Activated CD8-positive, alpha-beta memory T cell treated with anti-CD3 and anti-CD28 coated beads, Interleukin-2, amount 50 U/mL, for 4 hours (primary cell): ENCODE measurements at places on chromosomes 5 and 9.

- DNase-seq, result peak; percentile 68
Measured at GRCh38 chr9:91734371-91734981, 215.6 kb downstream of the ROR2 start.

GRCh38 chr9:123033864-123034601 lies 566 bp downstream of the GPR21 start:
- no peak for DNase-seq

- DNase-seq, result no peak
Measured at GRCh38 chr9:95211028-95211427, 106.5 kb downstream of the FANCC start.

GRCh38 chr9:113579283-113580040 lies 115.9 kb downstream of the RGS3 start:
- DNase-seq, result no peak

DNA sequence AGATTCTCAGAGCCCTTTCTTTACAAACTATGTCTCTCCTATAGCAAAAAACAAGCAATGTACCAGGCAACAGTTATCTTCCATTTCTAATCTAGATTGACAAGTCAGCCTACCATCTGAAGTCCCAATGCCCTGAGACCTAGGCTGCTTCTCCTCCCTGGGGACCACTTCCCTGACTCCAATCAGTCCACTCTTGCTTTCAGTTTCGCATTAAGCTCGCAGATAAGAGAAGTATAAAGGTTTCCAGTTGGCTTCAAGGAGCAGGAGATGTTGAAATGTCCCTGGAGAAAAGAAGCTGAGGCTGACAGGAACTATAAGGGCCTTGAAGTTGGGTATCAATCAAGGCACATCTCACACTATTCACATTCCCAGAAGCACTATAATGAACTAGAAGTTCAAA lies 32.3 kb downstream of the ERP44 start:
- DNase-seq, result no peak

GRCh38 chr9:85185486-85186217 lies 516.1 kb downstream of the NTRK2 start:
- no peak for DNase-seq

DNA sequence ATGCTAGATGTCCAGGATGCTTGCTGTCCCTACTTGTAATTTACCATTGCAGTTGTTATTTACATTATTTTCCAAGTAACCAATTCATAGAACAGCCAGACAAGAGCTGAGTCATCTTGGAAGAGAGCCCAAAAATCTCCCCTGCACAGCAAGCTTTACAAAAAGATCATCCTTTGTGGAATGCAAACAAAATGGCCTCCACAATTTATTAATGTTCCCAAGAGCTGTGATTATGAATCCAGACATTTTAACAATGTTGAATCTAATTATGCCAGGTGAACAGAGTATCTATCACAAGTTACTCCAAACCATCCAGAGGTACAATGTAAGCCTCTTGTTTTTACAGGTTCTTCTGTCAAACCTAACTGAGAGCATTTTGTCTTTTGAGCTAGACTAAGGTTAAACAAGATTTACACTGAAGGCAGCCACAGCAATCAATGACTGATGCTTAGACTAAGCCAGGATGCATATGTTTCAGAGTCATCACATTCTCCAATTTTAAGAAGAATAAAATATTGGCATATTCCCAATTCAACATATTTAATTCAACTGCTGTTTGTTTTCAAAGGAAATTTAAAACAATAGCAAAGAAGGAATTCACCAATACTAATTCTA lies 95.3 kb upstream of the SLC12A2 start:
- no peak for DNase-seq

DNA sequence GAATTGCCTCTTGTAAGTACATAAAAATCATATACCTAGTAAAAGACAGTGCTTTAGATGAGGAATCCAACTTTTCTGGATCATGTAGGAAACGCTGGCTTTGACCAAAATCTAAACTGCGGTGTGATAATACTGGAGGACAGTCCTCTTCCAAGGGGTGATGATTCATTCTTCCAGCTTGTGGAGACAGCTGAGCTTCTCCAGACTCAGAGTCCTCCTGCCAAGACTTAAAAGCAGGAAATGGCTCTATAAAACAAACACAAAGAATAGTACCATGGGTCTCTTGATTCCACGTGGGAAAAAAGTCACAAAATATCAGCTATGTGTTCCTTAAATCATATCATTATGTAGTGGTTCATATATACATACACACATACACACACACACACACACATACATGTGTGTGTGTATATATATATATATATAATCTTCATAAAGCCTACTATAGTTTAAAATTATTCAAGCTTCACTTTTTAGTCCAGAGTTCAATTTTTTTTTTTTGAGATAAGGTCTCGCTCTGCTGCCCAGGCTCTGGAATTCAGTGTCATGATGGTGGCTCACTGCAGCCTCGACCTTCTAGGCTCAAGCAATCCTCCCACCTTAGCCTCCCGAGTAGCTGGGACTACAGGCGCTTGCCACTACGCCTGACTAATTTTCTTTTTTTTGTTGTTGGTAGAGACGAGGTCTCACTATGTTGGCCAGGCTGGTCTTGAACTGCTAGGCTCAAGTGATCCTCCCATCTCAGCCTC lies 65.0 kb downstream of the PKD2L2 start:
- DNase-seq, result no peak

DNA sequence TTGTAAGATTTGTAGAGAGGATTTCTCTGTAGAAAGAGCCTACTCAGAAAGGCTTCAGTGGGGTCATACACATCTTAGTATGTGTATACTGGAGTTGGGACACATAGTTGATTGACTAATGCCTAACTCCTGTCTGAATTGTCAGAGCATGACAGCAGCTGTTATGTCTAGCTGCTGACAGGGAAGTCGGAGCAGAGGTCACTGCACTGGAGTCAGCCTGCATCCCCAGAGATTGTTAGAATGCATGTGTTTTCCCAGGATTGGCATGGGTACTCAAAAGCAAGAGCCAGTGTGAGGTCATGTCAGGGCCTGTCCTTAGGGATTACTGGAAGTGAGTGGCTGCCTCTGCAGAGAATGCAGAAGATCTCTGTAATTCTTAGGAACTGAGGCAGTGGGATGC lies 82.7 kb downstream of the ITGA1 start:
- DNase-seq, result no peak

GRCh38 chr9:131417264-131418142 lies 23.6 kb downstream of the PRRC2B start:
- DNase-seq, result no peak

DNA sequence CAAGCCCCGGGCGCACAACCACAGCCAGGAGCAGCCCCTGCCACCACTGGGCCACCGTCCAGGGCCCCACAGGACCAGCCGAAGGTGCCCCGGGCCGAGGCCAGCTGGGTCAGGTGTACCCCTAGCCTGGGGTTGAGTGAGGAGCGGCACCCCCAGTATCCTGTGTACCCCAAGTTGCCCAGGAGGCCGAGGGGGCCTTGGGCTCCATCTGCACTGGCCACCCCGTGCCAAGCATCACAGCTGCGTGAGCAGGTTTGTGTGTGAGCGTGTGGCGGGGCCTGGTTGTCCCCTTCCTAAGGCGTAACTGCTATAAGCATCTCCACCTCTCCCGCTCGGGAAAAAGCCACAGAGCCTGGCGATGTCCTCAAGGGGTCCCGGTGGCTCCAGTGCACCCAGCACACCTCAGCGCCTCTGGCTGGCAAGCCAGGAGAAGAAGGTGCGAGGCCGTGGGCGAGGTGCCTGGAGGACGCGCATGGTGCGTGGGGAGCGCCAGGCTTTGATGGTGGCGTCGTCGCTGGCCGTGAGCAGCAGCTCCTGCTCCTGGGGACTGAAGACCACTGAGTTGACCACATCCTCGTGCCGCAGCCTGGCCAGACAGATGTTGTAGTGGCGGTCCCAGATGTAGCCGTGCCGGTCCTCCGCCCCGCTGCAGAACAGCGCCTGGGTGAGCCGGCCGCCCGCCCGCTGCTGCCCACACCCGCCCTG lies 3.9 kb downstream of the FBXW5 start:
- DNase-seq, result no peak

GRCh38 chr9:122001491-122002201 lies 91.5 kb downstream of the TTLL11 start:
- DNase-seq, result no peak

DNA sequence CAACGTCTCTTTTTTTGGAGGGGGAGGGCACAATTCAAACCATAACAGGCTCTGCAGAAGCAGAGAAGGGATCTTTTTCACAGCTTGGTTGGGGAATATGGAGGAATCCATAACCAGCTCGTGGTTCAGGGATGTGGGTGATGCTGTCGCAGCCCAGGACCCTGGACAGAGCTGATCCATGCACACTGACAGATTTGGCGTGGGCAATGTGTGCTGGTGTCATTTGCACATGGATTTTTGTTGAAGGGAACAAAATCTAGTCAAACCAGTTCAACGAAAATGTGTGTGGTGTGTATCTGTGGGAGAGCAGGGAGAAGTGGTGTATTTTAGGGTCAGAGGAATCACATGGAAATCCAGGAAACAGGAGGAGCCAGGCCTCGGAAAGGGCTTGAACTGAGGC lies 4.2 kb downstream of the DOCK2 start:
- DNase-seq, result no peak

- no peak for DNase-seq
Measured at GRCh38 chr5:175795959-175796358, 75.4 kb upstream of the CPLX2 start.

DNA sequence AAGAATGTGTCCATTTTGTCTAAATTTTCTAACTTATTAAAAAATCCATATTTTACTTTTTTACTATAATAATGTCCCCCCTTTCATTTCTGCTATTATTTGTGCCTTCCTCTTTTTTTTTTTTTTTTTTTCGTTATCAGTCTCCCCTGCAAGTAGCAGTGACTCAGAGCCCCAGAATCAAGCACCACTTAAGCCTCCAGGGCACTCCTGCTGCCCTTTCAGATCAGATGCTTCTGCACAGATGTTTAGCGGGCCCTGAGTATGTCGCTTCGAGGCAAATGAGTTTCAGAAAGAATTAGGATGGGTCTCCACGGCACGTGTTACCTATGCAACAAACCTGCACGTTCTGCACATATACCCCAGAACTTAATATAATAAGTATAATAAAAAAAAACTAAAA lies 11.7 kb downstream of the MED7 start:
- no peak for DNase-seq

- DNase-seq, result no peak
Measured at GRCh38 chr9:69249337-69249736, 75.3 kb downstream of the TJP2 start.

DNA sequence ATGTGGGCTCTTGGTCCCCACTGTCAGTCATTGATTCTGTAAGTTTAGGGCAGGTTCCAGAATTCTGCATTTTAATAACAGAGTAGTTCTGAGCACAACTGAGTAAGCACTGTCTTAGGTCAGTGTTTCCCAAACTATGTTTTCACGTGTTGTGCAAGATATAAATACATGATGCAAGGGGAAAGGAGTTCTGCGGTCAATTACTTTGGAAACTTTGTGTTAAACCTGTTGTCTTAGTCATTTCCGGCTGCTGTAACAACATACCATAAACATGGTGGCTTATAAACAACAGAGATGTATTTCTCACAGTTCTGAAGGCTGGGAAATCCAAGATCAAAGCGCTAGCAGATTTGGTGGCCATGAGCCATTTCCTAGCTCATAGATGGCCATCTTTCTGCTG lies 69.8 kb downstream of the EQTN start:
- DNase-seq, result no peak

GRCh38 chr5:2695200-2695891 lies 56.1 kb downstream of the IRX2 start:
- DNase-seq, result no peak

DNA sequence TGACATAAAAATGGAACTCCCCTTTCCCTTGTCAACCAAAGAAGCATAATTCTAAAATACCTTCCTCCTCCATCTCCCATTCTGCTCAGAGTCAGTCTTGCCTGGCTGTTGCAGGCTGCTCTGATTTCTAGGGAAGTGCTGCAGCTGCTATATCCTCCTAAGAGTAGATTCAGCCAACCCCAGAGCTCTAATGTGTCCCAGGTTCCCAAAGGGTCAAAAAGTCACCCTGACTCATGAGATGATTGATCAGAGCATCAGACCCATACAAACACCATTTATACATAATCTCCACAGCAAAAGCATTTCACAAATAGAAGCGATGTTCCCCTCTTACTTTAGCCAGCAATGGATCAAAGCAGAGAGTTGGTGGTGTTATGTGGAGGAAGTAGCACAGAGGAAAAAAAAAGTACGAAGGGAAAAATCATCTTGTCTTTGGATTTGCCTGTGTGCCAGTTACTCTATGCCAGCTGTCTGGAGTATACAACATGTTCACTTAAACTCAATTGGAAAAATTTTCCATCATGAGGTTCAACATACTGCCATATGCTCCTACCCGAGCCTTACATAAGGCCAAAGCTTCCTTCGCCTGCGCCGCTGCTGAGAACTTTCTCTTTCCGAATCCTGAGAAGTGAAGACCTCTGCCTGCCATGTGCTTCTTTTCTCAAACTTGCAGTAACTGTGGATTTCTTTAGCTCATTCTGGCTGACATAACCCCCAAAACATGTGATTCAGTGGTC lies 258.0 kb downstream of the TLE4 start:
- no peak for DNase-seq

GRCh38 chr9:29211580-29212396 lies 1638.5 kb upstream of the C9orf72 start:
- no peak for DNase-seq

GRCh38 chr9:73219985-73220626 lies 68.4 kb downstream of the ANXA1 start:
- no peak for DNase-seq

DNA sequence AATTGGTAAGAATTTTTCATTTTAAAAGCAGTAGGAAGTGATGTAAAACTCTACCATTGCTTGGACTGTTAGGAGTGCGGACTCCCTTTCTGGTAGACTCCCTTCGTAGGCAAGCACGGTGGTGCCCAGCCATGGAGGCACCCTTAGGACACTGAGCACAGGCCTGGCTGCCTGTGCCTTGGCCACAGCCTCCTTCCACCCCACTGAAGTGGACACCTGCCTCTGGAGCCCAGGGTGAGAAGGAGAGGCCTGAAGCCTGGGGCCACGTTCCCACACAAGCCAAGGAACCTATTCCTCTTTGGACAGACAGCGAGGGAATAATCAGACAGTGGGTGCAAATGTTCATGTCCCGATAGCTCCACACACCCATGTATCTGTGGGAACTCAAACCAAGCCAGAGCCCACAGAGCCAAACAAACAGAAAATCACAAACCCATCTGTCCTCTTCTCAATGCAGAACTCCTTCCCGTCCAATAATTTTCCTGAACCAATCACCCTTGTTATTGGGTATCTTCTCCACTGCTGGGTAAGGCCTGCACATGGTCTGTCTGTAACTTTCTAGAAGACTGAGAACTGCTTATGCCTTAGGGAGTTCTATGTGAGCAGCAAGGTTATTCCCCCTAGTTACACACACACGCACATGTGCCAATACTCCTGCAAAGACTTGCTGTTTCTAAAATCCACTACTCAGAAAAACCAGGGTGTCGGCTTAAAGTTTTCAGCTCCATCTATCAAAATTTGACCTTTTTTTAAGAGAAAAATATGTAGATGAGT lies 45.2 kb downstream of the UBE2QL1 start:
- no peak for DNase-seq

- DNase-seq, result no peak
Measured at GRCh38 chr9:93460689-93461413, 7.5 kb upstream of the FAM120AOS start.

GRCh38 chr5:1314564-1314982 lies 19.7 kb upstream of the TERT start:
- DNase-seq, result peak; percentile 13

- DNase-seq, result no peak
Measured at GRCh38 chr9:6927838-6928237, 170.1 kb downstream of the KDM4C start.

GRCh38 chr5:113614191-113614590 lies 100.7 kb downstream of the YTHDC2 start:
- no peak for DNase-seq

- DNase-seq, result peak; percentile 67
Measured at GRCh38 chr5:160118349-160119141, 705 bp downstream of the PWWP2A start.

GRCh38 chr9:124197177-124198095 lies 60.3 kb upstream of the NEK6 start:
- peak; percentile 13 for DNase-seq
